Lung (tissue), 17 donors: ENCODE measurements at places on chromosomes 11 and 22.

GRCh38 chr22:39182478-39183030 is 30.1 kb upstream of the CBX7 start:
- no peak overlapping the region for H3K4me3 ChIP-seq

DNA sequence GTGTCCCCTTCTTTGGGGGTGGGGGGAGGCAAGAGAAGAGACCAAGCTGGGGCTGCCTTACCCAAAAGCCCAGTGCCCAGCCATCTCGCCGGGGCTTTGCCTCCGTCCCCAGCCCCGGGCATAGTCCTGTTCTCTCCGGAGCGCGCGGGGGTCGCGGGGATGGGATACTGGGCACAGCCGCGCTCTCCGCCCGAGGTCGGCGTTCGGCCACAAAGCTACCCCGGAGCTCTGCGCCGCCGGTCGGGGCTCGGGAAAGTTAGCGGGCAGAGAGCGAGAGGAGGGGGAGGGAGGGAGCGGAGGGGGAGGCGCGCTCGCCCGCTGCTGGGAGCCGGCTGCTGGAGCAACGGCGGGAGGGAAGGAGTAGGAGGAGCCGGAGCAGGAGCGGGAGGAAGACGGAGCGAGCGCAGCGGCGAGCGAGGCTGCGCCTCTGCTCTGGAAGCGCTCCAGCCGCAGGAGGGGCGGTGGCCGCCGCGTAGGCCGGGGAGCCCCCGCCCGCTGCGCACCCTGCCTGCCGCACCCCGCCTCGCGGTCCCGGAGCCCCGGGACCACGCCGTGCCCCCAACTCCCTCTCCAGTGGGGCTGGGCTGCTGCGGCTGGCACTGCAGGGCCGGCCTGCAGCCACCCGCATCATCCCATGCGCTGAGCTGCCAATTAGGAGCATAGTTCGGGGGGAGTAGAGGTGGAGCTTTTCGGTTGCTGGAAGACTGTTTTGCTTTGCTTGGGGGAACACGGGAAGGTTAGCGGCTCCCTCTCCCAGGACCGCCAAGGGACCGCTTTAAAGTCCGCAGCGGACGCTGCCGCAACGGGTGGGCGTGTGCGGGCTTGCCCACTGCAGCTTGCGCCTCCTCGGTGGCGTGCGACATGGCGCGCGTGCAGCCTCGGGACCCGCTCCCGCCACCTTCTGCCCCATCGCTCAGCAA is at the start of gene SCN4B:
Gene SCN4B (minus strand): TSS at position 272 of the 920 bp plus-strand sequence. CDS start 150 bp downstream, at position 122.
- H3K27me3 ChIP-seq: peaks cover 30% of the 10 kb centered on the region
- H3K4me3 ChIP-seq: peak within 1 kb of the TSS; percentile 37
- no peak within 1 kb of the TSS for H3K27ac ChIP-seq
- DNase-seq: peak; percentile 87
- peaks cover 14% of the 10 kb centered on the region for H3K4me1 ChIP-seq
- no peaks in the 10 kb centered on the region for H3K36me3 ChIP-seq

DNA sequence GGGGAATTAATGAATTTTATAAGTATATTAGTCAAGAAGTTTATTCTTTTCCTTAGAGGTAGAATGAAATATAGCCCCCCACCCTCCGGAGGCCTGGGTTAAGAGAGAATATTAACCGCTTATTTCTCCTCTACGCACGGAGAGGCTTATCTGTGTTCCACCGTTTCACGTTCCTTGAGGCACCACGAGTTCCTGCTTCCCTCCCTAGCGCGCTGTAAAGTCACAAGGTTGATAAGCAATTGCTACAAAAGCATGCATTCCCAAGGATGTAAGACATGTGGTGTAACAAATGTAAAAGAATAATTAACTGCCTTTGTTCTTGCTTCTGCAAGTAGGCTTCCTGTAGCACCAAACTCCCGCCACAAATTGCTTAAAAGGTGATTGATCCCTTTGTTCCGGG is 1.5 kb upstream of the ANKRD42 start:
- no peaks in the 10 kb centered on the region for H3K27me3 ChIP-seq
- no peak overlapping the region for H3K4me3 ChIP-seq
- peaks cover 8% of the 10 kb centered on the region for H3K4me1 ChIP-seq
- H3K36me3 ChIP-seq: peaks cover 5% of the 10 kb centered on the region
- peak overlapping the region; percentile 31 for H3K27ac ChIP-seq

DNA sequence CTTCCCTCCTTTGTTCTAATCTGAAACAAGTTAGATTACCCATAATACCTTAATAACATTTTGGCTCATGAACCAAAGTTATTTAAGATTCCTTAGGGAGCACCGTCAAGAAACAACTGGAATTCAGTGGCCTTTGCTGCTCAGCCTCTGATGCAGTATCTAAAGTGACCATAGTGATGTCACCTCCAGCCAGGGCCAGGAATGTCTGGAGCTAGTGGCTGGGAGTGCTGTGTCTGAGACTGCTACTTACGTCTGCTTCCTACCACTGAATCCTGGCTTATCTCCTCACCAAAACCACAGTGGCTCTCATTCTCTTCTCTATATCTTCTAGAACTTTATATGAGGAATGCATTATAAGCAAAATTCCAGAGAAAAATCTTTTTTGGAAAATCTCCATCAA is 658.0 kb downstream of the DLG2 start:
- no peak overlapping the region for H3K27ac ChIP-seq
- no peaks in the 10 kb centered on the region for H3K4me1 ChIP-seq
- no peak overlapping the region for H3K4me3 ChIP-seq
- no peaks in the 10 kb centered on the region for H3K36me3 ChIP-seq

DNA sequence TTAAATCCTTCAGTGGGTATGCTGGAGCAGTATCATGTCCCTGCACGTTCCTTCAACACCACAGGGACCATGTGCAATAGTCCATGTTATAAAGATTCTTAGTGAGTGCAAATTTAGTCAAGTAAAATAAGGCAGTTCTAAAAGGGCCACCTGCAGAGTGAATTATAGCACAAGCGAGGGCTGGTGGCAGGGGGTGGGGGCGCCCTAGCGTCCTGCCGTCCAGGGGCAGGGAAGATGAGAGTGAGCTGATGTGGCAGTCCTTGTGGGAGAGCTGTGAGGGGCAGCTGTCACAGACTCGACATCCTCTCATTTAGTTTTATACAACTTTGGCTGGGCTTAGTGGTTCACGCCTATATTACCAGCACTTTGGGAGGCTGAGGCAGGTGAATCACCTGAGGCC is 29.1 kb downstream of the FAM118A start:
- no peak overlapping the region for H3K27ac ChIP-seq
- DNase-seq: no peak
- peaks cover 8% of the 10 kb centered on the region for H3K4me1 ChIP-seq

GRCh38 chr11:69352715-69353319 is 58.9 kb downstream of the MYEOV start:
- no peaks in the 10 kb centered on the region for H3K27me3 ChIP-seq
- H3K4me1 ChIP-seq: peaks cover 5% of the 10 kb centered on the region
- no peaks in the 10 kb centered on the region for H3K36me3 ChIP-seq
- H3K27ac ChIP-seq: no peak overlapping the region

DNA sequence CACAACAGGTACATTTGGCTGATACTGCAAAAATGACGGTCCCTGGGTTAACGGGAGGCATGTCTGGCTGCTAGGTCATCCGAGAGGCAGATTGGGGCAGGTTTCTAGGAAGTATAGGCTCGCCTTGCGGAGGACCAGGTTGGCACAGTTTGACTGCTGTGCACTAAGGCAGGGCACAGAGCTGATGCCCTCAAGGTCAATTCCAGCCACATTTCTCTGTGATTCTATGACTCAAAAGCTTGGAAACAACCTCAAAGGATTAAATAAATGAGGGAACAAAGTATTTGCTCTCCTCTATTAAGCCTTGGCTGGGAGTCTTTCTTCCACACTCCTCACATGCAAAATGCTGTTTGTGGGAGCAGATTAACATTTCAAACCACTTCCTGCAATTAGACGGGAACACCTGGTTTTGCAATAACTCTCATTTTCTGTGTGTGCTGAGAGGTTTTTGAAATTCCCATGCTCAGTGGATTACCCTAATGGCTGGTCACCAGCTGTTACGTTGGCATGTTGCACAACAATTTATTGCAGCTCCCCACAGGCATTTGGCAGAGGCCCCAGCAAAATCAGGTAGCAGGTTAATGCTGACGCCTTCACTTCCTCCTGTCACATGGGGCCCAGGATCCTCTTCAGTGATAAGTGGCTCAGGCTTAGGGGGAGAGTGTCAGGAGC is 61.0 kb upstream of the PLET1 start:
- H3K27ac ChIP-seq: no peak overlapping the region
- no peaks in the 10 kb centered on the region for H3K4me1 ChIP-seq
- no peaks in the 10 kb centered on the region for H3K36me3 ChIP-seq
- no peak overlapping the region for H3K4me3 ChIP-seq
- peak; percentile 49 for DNase-seq

GRCh38 chr22:49636649-49637048 is 191.0 kb downstream of the BRD1 start:
- H3K4me3 ChIP-seq: no peak overlapping the region
- no peak overlapping the region for H3K27ac ChIP-seq
- DNase-seq: no peak

DNA sequence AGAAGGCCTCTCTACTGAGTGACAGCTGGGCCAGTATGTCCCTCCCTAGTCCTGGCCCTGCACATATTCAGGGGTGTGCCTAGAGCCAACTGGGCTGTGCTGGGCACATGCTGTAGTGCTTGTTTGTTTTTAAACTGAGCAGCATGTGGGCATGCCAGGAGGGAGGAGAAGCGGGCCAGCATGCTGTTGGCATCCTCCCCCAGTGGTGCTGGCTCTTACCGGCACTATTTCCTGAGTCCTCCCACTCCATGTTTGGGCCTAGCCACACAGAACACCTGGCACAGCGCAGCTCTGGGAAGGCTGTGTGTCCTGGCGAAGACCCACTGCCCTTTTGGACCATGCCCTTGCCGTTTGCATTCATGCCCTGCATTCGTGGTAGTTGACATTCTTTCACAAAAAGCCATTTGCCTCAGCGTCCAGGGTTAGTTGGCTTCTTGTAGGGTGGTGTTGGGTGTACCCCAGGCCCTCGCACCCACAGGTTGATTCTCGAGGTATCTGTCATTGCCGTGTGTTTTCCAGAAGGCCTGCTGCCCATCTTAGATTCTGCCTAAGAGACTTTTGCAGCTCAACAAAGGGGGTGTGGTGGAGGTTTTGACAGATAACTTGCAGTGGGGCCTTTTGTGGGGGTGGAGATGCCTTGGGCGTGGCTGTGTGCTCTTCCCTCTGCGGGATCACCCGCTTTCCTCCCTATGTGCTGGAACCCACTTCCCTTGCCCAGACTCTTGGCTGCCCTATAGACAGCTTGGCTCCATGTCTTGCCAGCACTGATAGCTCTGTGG is 13.6 kb downstream of the DGCR8 start:
- H3K4me3 ChIP-seq: no peak overlapping the region
- no peaks in the 10 kb centered on the region for H3K4me1 ChIP-seq
- H3K36me3 ChIP-seq: peaks cover 67% of the 10 kb centered on the region
- no peaks in the 10 kb centered on the region for H3K27me3 ChIP-seq
- no peak for DNase-seq

- no peaks in the 10 kb centered on the region for H3K36me3 ChIP-seq
- H3K4me1 ChIP-seq: no peaks in the 10 kb centered on the region
- DNase-seq: no peak
- H3K27me3 ChIP-seq: peaks cover 6% of the 10 kb centered on the region
- H3K4me3 ChIP-seq: no peak overlapping the region
- no peak overlapping the region for H3K27ac ChIP-seq
Observed at GRCh38 chr22:19019029-19019678, 83.1 kb upstream of the PRODH start.

- H3K36me3 ChIP-seq: no peaks in the 10 kb centered on the region
- H3K27ac ChIP-seq: no peak overlapping the region
- H3K4me1 ChIP-seq: no peaks in the 10 kb centered on the region
- DNase-seq: no peak
- H3K4me3 ChIP-seq: no peak overlapping the region
- H3K27me3 ChIP-seq: no peaks in the 10 kb centered on the region
Observed at GRCh38 chr11:58330861-58331260, 28.0 kb downstream of the OR5B17 start.

DNA sequence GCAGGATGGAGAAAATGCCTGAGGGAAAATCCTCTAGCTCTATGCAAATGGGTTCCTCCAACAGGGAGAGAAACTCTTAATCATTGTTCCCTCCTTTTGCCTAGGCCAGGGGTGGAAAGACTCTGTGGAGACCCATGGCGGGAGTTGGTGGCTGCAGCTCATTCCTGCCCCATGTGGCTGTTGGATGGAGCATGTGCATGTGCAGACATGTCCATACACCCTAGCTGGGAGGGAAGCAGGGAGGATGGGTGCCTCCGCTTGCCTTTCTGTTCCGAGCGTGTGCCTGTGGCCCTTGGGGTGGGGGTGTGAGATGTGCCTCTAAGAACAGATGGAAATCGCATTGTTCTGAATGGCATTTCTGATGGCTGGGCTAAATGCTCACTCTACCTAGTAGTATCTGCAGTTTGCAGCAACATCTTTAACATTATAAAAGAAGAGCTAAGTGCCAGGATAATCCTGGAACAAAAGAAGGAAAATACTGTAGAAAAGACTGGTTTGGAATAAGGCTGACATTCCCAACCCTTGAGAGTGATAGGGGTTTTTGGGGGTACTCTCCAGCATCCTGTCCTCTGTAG is 31.7 kb downstream of the METTL15 start:
- H3K27me3 ChIP-seq: no peaks in the 10 kb centered on the region
- H3K36me3 ChIP-seq: peaks cover 5% of the 10 kb centered on the region
- H3K27ac ChIP-seq: no peak overlapping the region
- DNase-seq: no peak
- no peak overlapping the region for H3K4me3 ChIP-seq

DNA sequence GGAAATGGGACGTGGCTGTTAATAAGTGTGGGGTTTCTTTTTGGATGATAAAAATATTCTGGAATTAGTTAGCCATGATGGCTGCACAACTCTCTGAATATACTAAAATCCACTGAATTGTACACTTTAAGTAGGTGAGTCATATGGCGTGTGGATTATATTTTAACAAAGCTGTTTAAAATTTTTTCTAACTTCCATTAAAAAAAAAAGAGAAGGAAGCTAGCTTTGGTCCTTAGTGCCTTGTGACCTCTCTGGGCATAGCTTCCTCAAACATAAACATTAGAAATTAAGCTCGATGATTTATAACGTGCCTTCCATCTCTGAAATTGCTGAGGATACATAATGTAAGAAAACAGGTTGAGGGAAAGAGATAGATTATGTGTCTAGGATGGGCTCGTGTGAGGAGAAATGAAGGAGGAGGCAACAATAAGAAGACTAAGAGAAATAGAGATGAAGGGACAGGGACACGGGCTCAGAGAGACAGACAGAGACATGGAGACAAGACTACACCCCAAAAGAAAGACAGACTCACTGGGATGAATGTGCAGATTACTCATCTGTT is 20.0 kb downstream of the IRAG1 start:
- no peaks in the 10 kb centered on the region for H3K27me3 ChIP-seq
- DNase-seq: no peak
- H3K4me3 ChIP-seq: no peak overlapping the region
- peaks cover 16% of the 10 kb centered on the region for H3K4me1 ChIP-seq
- H3K27ac ChIP-seq: no peak overlapping the region

- H3K4me1 ChIP-seq: no peaks in the 10 kb centered on the region
- no peak for DNase-seq
- H3K27ac ChIP-seq: no peak overlapping the region
- no peaks in the 10 kb centered on the region for H3K27me3 ChIP-seq
Observed at GRCh38 chr22:20903093-20903492, 14.1 kb upstream of the CRKL start.
